ENCODE measurements at places on chromosomes 3 and 15. TPM values are rescaled to one million over a fixed set of nuclear protein-coding genes. Genes with fewer than 3 reads are reported as not detected.

- no peaks in the 10 kb centered on the region for H3K4me1 ChIP-seq
- H3K27me3 ChIP-seq, result no peaks in the 10 kb centered on the region
- DNase-seq, result no peak
- no peaks in the 10 kb centered on the region for H3K36me3 ChIP-seq
- no peak overlapping the region for H3K4me3 ChIP-seq
These were observed 67.9 kb downstream of the IGSF11 start for GRCh38 chr3:118966700-118967099.

- DNase-seq, result no peak
- no peaks in the 10 kb centered on the region for H3K36me3 ChIP-seq
- no peak overlapping the region for H3K27ac ChIP-seq
- no peaks in the 10 kb centered on the region for H3K27me3 ChIP-seq
- peaks cover 2% of the 10 kb centered on the region for H3K4me1 ChIP-seq
These were observed 213.7 kb downstream of the FOXP1 start for GRCh38 chr3:71369701-71370391.

Gene ADAMTSL3
- total RNA-seq, result 19.5 TPM

- H3K36me3 ChIP-seq, result no peaks in the 10 kb centered on the region
- no peak overlapping the region for H3K4me3 ChIP-seq
- DNase-seq, result no peak
- H3K27ac ChIP-seq, result no peak overlapping the region
These were observed 22.6 kb upstream of the MTMR10 start for GRCh38 chr15:31013863-31014607.

- no peaks in the 10 kb centered on the region for H3K27me3 ChIP-seq
- H3K4me1 ChIP-seq, result peaks cover 36% of the 10 kb centered on the region
- H3K4me3 ChIP-seq, result no peak overlapping the region
- DNase-seq, result no peak
- H3K27ac ChIP-seq, result no peak overlapping the region
- no peaks in the 10 kb centered on the region for H3K36me3 ChIP-seq
These were observed 318.1 kb upstream of the LRRFIP2 start for GRCh38 chr3:37492468-37492867.

Gene TTC21A
- 12.9 TPM for total RNA-seq

DNA sequence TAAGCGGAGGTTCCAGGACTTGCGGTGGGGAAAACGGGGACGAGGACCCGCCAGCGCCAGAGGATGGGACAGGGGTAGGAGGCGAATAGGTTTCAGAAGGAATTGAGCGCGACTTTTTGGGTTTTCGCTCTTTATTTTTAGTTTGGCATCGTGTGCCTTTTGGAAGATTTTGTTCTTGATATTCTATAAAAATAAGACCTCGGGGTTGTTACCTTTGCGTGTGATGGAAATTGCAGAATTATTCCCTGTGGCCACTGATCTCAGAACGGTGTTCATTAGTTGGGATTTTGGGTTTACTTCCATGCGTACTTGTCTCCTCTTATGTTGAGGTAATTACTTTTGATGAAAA, 453 bp upstream of the CCDC14 start:
- no peaks in the 10 kb centered on the region for H3K27me3 ChIP-seq
- no peaks in the 10 kb centered on the region for H3K36me3 ChIP-seq
- no peak for DNase-seq
- no peak overlapping the region for H3K27ac ChIP-seq
- no peaks in the 10 kb centered on the region for H3K4me1 ChIP-seq

DNA sequence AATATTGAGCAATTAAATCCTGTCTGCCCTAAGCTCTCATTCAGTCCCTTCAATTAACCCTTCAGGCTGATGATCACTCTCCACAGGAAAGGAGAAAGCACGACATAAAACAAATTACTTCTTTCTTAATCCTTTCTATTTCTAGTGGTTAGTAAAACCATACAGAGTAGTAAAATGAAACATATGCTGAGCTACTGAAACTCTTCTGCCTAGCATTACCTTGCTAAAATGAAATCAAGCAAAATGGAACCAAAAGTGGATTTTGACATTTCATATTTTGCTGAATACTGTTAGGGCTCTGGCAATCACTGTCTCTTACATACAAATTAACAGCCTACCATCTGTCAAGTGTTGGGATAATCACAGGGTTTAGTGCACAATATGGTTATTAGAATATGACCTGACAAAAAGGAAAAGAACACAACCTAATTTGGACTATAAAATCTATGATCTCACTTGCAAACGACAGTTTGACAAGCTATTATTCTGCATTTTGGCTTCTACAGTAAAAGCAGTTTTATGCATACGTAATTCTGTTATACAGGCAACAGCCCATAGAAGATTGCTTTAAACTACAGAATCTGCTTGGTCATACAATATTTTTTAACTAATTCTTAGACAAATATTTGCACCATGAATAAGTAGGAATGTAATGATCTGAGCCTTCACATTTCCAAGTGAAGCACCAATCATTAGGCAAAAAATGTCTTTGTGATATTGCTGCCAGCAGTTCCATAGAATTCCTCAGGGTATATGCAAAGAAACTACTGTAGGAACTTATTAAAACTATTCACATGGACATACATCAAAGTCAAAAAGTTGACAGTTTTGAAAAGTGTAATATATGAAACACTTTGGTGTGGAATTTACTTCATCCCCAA, 105.0 kb downstream of the FHIT start:
- no peak overlapping the region for H3K27ac ChIP-seq
- no peaks in the 10 kb centered on the region for H3K27me3 ChIP-seq
- no peak overlapping the region for H3K4me3 ChIP-seq
- H3K36me3 ChIP-seq, result no peaks in the 10 kb centered on the region
- no peaks in the 10 kb centered on the region for H3K4me1 ChIP-seq
- DNase-seq, result no peak

GRCh38 chr3:171955598-171955997, 83.8 kb upstream of the FNDC3B start:
- no peak overlapping the region for H3K27ac ChIP-seq
- H3K4me3 ChIP-seq, result no peak overlapping the region
- H3K36me3 ChIP-seq, result no peaks in the 10 kb centered on the region
- no peak for DNase-seq
- no peaks in the 10 kb centered on the region for H3K27me3 ChIP-seq

GRCh38 chr3:194135806-194136518, at the start of gene HES1:
Gene HES1, plus strand, starts transcription at chr3:194136148. Its CDS starts 233 bp downstream, at chr3:194136381.
- H3K4me1 ChIP-seq, result peaks cover 44% of the 10 kb centered on the region
- no peaks in the 10 kb centered on the region for H3K36me3 ChIP-seq
- peak within 1 kb of the TSS; percentile 96 for H3K27ac ChIP-seq
- H3K27me3 ChIP-seq, result no peaks in the 10 kb centered on the region

- H3K4me1 ChIP-seq, result peaks cover 5% of the 10 kb centered on the region
- no peaks in the 10 kb centered on the region for H3K36me3 ChIP-seq
- H3K4me3 ChIP-seq, result no peak overlapping the region
These were observed 174.5 kb upstream of the LRIG1 start for GRCh38 chr3:66675366-66675765.

DNA sequence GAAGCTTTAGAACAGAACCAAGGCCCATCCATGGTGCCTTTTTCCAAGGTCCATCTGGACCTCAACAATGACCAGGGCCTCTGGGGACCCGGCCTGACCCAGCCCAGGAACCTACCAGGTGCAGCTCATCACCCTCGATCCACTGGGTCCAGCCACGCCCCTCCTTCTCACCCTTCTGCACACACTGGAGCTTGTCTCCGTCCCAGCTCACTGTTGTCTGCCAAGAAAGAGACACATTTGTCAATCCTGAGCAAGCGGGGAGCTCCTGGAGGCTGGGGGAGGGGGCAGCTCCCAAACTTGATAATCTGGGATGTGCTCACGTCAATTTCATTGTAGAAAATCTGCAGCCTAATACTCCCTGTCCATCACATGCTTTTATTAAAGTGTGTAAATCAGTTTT, 21.2 kb downstream of the RBP1 start:
- H3K27ac ChIP-seq, result no peak overlapping the region
- DNase-seq, result no peak
- H3K27me3 ChIP-seq, result no peaks in the 10 kb centered on the region
- H3K4me1 ChIP-seq, result no peaks in the 10 kb centered on the region

Gene TMEM158
- 3.8 TPM for total RNA-seq

Gene HOMER2
- total RNA-seq, result 27.3 TPM

DNA sequence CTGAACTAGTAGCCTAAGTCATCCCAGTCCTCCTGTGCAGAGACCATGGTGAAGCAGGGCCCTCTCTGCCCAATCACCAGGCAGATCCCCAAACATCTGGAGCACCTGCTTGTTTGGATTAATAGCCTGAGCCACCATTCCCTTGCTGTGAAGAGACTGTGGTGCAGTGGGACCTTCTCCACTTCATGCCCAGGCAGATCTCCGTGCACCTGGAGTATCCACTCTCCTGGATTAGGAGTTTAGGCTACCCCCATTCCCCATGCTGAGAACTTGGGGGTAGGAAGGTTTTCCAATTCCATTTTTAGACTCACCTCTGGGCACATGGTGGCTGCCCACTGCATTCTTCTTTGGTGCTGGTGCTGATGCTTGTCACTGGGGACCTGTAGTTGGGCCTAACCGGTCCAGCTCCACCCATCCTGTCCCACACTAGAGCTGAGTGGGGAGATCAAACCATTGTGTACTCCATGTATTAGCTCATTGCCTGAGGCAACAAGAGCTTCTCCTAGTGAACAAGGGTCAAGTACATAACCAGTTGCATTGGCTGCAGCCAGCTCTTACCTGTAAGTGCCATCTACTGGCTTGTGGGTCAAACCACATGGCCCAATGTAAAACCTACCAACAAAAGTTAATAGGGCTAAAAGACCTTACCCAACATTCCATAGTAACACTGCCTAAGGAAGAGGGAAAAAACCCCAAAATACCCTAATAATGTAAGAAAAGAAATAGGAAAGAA, 382.5 kb upstream of the CBLB start:
- H3K4me1 ChIP-seq, result no peaks in the 10 kb centered on the region
- no peaks in the 10 kb centered on the region for H3K36me3 ChIP-seq
- H3K27me3 ChIP-seq, result no peaks in the 10 kb centered on the region

Gene BFSP2
- not detected for total RNA-seq

DNA sequence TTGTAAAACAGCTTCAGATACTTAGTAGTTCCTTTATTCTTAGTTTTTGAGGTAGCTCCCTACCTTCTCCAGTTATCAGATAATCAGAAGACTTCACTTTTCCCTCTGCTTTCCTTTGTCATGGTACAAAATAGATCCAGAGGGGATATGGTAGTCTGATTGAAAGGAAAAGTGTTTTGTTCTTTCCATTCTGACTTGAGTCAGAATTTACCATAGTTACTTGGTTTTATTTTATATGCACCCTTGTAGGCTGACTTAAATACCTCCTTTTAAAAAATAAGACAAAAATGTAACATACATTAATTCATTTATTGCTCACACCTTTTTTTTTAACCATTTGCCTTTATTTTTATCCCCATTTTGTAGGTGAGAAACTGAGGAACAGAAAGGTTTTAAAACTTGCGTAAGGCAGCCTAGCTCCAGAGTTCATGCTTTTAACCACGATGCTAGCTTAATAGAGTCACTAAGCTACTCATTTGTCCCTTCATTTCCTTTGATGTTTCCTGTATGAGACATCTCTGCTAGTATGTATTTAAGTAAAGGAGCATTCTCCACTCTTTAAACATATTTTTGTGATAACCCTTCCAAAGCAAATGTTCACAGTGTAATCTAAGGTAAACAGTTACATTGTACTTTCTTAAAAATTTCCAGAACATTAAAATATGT, 187.5 kb downstream of the KLHL25 start:
- no peak overlapping the region for H3K4me3 ChIP-seq
- H3K4me1 ChIP-seq, result no peaks in the 10 kb centered on the region
- H3K36me3 ChIP-seq, result no peaks in the 10 kb centered on the region

GRCh38 chr3:49500732-49501609, 30.9 kb downstream of the DAG1 start:
- peaks cover 27% of the 10 kb centered on the region for H3K4me1 ChIP-seq
- no peak overlapping the region for H3K4me3 ChIP-seq
- no peak for DNase-seq
- no peaks in the 10 kb centered on the region for H3K36me3 ChIP-seq

Gene DPPA2
- not detected for total RNA-seq

GRCh38 chr15:43524254-43524845, 6.9 kb downstream of the MAP1A start:
- H3K4me3 ChIP-seq, result no peak overlapping the region
- H3K4me1 ChIP-seq, result no peaks in the 10 kb centered on the region
- H3K27me3 ChIP-seq, result no peaks in the 10 kb centered on the region
- H3K27ac ChIP-seq, result no peak overlapping the region
- DNase-seq, result no peak

DNA sequence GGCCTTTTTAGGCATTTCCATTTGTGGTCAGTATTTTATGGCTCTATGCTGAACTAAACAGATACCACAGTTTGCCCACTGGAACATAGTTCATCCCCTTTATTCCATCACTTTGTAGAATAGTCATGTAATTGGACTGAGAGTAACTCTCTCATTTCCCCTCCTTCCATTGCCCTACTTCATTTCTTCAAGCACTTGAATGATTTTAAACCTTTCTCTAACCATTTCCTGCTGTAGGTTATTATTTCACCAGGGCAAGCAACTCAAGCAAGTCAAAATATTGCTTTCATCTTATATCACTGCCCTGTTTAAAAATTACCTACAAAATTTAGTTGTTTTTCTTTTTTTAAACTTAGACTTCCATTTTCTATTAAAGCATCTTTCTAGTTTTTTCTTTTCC, 177.0 kb downstream of the RAP2B start:
- H3K4me1 ChIP-seq, result no peaks in the 10 kb centered on the region
- DNase-seq, result no peak
- no peaks in the 10 kb centered on the region for H3K27me3 ChIP-seq
- peak overlapping the region; percentile 56 for H3K27ac ChIP-seq

- H3K36me3 ChIP-seq, result no peaks in the 10 kb centered on the region
- no peak for DNase-seq
- H3K4me3 ChIP-seq, result no peak overlapping the region
These were observed 32.0 kb downstream of the TNFAIP8L3 start for GRCh38 chr15:51062736-51063135.
